Ureter (tissue), 1 donor: ENCODE measurements at places on chromosomes 12 and 14. TPM values are rescaled to one million over a fixed set of nuclear protein-coding genes. Genes with fewer than 3 reads are reported as not detected.

VDR gene
- 12.6 TPM for total RNA-seq

FOXN4 gene
- not detected for total RNA-seq

TTC7B gene
- total RNA-seq = 68.8 TPM

PMEL gene
- 5.8 TPM for total RNA-seq

CCDC197 gene
- not detected for total RNA-seq

G2E3 gene
- 20.8 TPM for total RNA-seq

KRT4 gene
- total RNA-seq = 0.81 TPM

TMCC3 gene
- total RNA-seq = 10.1 TPM

DIO3 gene
- total RNA-seq = 0.47 TPM

TEX22 gene
- total RNA-seq = 6.2 TPM

GPRC5D gene
- 0.47 TPM for total RNA-seq

SLC16A7 gene
- 33.4 TPM for total RNA-seq

REP15 gene
- 1.2 TPM for total RNA-seq

DIO2 gene
- total RNA-seq = 4.8 TPM

FOXG1 gene
- not detected for total RNA-seq

RFX4 gene
- total RNA-seq = not detected

ALX1 gene
- total RNA-seq = 0.26 TPM

FGF23 gene
- total RNA-seq = not detected

TAPBPL gene
- total RNA-seq = 52.3 TPM
